ENCODE measurements at places on chromosomes 2 and 18. TPM values are rescaled to one million over a fixed set of nuclear protein-coding genes. Genes with fewer than 3 reads are reported as not detected.

Gene RSAD2
- polyA plus RNA-seq: not detected

Gene ELAC1
- polyA plus RNA-seq: 3.4 TPM

Gene GAL3ST2
- not detected for polyA plus RNA-seq

Gene TBR1
- polyA plus RNA-seq: not detected

Gene DNAH7
- polyA plus RNA-seq: 1.1 TPM

Gene PIEZO2
- 4.8 TPM for polyA plus RNA-seq

Gene HOXD10
- not detected for polyA plus RNA-seq

Gene SP100
- polyA plus RNA-seq: 0.44 TPM

Gene SERPINB10
- polyA plus RNA-seq: not detected

Gene GPC1
- polyA plus RNA-seq: 9.0 TPM

Gene SFT2D3
- polyA plus RNA-seq: not detected

Gene ZEB2
- polyA plus RNA-seq: 0.45 TPM

Gene LINC00305
- polyA plus RNA-seq: not detected

Gene CYP27A1
- 2.0 TPM for polyA plus RNA-seq

Gene RAD51AP2
- polyA plus RNA-seq: 0.16 TPM
